ELR (cell line): ENCODE measurements at places on chromosomes 5 and 9.
A peak's percentile ranks its signal among the peaks of the same experiment; 100 is the strongest.

- no peak for DNase-seq
Measured at GRCh38 chr5:24854350-24854749, 209.6 kb upstream of the CDH10 start.

DNA sequence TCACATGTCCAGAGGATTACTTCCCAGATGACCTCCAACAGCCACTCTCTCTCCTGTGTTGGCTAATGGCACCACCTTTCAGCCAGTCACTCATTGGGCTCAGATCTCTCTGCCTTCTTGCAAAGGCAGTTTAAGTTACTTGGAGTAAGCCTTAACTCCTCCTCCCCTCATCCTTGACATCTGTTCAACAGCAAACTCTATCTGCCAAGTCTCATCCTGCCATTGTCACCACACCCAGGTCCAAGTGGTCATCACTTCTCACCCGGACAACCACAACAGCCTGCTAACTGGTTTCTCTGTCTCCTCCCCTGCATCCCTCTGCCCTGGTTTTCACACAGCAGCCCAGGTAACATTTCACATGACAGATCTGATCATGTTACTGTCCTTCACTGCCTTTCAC, 58.5 kb downstream of the DCP2 start:
- DNase-seq = no peak

DNA sequence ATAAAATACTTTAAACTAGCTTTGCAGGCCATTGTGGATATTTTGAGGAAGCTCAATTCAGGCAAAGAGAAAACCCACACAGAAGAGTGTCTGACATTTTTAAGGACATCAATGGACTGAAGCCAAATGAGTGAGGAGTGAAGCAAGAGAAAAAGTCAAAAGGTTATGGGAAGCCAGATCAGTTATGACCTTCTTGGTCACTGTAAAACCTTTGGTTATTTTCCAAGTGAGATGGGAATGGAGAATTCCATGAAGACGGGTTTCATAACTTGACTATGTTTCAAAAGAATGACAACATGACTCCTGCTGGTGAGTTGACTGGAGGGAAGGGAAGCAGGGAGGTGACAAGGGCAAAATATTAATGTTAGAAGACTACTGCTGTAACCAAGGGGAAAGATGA, 585.2 kb downstream of the EFNA5 start:
- no peak for DNase-seq

GRCh38 chr9:129932303-129933151, 97.3 kb downstream of the USP20 start:
- DNase-seq = peak; percentile 39

DNA sequence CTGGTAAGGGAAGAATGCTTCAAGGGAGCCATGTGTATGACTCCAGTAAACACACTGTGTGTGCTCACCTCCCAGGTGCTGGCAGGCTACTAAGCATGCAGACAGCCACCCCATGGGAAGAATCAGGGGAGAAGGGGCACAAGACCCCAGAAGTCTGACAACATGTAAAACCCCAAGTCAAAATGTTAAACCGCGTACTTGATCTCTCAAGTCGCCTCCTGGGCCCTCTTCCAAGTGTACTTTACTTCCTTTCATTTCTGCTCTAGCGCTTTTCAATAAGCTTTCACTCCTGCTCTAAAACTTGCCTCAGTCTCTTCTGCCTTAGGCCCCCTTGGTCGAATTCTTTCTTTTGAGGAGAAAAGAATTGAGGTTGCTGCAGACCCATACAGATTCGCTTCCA, 31.3 kb downstream of the DAPK1 start:
- no peak for DNase-seq

DNA sequence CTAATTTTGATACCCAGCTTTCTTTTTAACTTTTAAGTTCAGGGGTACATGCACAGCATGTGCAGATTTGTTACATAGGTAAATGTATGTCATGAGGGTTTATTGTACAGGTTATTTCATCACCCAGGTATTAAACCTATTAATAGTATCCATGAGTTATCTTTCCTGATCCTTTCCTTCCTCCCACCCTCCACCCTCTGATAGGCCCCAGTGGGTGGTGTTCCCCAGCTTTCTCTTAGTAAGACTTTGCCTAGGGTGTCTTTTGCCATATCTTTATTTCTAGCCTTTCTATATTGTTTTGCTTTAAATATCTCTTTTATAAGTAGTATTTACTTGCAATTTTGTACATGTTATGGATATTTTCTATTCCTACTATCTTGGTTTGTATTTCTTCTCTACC, 243.7 kb downstream of the SGCD start:
- DNase-seq = no peak

DNA sequence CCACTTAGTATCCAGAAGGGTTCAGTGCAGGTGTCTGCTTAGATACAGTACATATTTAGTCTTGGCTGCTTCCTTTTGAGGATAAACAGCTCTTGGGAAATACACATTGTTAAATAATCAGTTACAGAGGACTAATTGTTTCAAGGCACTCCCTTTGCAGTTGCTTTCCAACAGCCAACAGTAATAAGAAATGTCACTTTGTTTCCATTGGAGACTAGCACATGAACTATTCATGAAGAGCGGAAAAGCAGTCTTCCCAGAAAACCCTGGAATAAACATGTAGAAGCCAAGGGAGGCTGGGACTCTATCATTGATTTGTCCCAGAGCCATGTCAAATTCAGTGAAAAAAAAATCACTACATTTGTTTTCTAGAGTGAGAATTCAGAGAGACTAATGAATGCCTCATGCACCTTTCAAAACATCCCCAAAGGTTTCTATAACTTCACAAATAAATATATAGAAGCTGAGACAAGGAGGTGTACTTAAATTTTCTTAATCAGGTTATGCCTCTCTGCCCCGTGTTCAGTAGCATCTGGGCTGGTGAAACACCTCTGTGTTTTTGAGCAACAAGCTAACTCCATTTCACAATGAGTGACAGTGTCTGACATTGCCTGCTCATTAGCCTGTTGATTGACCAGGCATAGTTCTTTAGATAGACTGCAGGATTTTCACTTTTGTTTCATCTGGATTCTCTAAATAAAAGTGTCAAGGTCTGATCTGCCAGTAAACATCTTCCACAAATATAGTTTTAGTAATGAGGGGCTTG, 271.5 kb downstream of the ARRDC3 start:
- DNase-seq = no peak

DNA sequence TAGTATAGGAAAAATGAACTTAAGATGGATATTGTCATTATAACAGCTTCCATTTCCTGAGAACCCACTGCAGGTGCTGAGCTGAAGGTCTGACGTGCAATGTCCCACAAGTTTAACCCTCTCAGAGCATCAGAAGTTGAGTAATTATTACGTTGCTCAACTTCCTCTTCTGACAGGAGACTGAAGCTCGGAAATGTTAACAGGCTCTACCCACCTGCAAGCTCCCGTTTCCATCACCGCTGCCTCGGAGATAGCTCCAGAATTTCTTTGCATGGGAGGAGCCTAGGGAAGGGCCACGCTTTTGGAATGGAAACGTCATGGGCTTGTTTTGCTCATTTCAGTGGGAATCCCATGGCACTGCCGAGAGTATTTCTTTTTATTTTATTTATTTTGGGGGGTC, 1.0 kb upstream of the NTMT1 start:
- peak; percentile 48 for DNase-seq

- DNase-seq = no peak
Measured at GRCh38 chr5:675871-676698, 17.1 kb downstream of the TPPP start.

DNA sequence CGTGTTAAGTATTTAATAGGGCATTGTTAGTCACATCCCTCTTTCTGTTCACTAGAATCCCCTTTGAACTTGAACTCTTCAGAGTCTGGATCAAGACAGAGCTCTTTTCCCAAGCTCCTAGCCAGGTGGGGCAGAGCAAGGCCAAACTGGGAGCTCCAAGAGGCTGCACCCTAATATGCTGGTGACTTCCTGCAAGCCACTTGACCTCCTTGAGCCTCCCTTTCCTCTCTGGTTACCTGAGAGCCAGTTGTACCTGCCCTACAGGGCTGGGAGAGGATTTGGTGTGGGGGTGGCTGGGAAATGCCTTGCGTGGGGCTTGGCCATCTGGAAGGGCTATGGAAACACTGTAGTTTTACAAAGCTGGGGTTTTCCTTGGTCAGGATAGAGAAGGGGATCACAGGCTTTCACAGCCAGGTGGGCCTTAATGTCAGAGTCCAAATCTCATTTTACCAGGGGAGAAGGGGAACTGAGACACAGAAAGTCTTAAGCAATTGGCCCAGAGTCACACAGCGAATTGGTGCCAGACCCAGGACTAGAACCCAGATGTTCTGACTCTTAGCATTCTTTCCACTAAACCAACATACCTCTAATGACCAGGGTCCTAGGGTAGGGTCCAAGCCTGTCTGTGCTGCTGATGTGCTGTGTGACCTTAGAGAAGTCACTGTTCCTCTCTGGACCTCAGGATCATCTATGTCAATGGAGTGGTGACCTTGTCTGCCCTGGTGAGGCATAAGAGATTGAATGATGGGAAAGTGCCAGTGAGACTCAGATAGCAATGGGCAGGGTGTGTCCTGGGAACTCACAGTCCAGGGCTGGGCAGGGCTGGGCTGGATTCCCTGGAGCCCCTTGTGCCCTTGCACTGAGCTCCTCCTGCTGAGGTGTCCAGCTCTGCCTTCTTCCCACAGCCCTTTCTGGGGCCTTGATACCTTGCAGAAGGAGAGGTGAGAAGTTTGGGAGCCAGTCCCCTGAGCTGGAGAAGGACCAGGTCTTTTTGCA, 35.8 kb downstream of the GSN start:
- DNase-seq = no peak

- DNase-seq = peak; percentile 72
Measured at GRCh38 chr5:32076699-32077695, 97.1 kb downstream of the GOLPH3 start.

DNA sequence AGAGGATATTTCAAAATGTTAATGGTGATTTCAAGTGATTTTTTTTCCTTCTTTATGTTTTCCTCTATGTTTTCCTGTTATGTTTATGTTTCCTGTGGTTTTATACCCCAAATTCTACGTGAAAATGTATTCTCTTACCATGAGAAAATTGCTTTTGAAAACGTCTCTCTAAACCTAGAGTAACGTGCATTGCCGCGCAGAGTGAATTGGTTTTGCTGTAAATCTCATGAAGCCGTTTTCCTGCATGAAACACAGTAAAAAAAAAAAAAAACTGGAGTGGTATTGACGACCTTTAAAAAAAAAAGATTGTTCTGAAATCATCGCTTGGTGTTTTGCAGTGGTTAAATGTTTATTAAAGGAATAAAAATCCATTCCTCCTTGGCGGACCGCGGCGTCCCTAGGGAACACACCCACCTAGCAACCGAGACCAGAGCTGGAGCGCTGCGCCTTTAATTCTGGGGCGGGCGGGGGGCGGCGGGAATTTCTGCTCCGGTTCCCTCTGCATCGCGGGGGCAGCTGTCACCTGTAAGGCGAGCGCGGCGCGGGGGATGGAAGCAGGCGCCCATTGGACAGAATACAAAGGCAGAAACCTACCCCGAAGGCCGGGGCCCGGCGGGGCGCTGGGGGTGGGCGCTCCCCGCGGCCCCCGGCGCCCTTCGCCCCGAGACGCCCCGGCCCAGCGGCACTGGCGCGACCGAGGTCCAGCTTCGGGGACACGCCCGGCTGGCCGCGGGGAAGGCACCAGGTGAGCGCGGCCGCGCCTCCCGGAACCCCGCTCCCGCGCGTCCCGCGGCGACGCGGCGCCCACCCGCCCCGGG, at the start of gene SOWAHA:
Gene SOWAHA, plus strand, starts transcription at position 522 of the 818 bp plus-strand sequence. CDS start 320 bp downstream, outside the sequence.
- no peak for DNase-seq

DNA sequence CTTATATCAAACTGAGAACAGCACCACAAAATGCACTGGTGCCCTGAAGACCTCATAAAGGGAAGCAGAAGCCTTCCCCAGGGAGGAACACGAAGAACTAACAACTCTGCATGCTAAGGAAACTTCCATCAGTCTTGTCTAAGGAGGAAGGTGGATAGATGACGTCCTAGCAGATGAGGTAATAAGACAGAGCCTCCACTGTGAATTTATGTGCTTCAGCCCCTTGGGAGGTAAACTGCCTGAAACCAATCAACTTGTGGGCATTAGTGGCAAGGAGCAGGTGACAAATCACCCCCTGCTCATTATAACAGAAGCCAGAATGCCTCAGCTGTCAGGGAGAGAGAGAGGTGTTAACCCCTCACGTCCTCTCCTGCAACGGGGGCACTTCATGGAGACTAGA, 48.9 kb upstream of the SPIN1 start:
- no peak for DNase-seq

GRCh38 chr5:89573345-89573744, 690.4 kb upstream of the MEF2C start:
- no peak for DNase-seq

DNA sequence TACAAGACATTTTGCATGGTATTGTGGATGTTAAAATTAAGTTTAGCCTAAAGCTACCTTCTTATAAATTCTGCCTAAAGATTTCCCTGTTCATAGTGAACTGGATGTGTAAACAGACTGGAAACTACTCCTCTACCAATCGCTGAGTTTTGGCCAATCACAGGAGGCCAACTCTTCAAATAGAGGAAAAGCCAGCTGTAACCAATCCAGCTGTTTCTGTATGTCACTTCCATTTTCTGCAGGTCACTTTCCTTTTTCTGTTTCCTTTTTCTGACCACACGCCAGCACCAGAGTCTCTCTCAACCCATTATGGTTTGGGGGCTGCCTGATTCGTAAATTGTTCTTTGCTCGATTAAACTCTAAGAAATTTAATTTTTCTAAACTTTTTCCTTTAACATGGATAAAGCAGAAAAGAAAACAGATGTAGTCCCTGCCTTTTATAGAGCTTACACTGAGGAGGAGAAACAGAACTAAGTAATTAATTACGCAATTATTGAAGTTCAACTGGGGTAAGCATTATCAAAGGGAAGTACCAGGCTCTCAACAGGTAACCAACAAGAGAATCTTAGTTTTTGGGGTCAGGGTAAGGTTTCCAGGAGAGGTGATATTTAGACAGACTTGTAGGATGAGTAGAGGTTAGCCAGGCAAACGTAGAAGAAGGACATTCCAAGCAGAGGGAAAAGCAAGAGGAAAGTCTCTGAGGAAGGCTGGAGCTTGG, 27.7 kb downstream of the RANBP3L start:
- no peak for DNase-seq

DNA sequence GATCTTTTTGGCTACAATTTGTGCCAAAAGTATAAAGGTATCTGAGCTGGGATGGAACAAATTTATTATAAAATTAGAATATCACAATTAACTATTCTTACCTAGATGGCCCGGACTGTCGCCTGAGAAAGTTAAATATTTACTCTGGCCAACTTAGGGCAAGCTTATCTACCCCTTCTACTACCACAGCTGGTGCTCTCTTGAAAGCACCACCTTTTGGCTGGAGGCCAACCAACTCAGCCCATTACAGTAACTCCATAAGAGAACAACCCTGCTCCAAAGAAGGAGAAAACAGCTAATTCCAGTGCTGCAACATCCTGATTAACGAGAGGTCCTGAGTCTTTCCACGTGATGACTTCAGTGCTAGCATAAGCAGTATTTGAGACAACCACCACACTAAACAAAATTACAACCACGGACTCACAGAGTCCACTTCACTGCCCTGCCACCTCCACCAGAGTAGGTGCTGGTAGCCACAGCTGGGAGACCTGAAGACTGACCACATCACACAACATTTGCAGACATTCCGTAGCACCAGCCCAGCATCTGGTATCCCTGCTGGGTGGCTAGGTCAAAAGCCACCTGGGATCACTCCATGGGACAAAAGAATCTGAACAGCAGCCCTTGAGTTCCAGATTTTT, 43.2 kb downstream of the RGMB start:
- DNase-seq = no peak
